MG63 (cell line): ENCODE measurements at places on chromosomes 12 and 14. TPM values are rescaled to one million over a fixed set of nuclear protein-coding genes. Genes with fewer than 3 reads are reported as not detected.

WDR89 gene
- total RNA-seq, result 11.3 and 22.9 TPM in 2 replicates

DHRS2 gene
- total RNA-seq, result 1.6 TPM in 1 of 2 replicates, not detected in the other

RNASE8 gene
- not detected in 2 replicates for total RNA-seq

- peak; percentile 64 for DNase-seq
These were observed 30.6 kb downstream of the RASSF9 start for GRCh38 chr12:85805654-85806053.

DNA sequence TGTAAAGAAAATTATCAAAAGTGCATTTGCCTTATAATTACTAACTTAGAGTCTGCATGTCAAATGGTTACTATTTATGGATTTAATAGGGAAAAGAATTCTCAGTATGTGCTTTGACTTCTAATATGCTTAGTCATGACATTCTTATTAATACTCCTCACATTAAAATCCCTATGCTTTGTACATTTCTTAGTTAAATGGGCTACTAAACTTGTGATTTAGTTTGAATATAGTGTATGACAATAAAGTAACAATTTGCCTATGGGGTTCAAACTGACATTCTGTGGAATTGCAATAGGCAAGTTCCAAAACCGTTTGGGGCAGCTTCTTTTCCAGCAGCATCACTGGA is 361.9 kb upstream of the TMTC1 start:
- DNase-seq, result no peak

DNA sequence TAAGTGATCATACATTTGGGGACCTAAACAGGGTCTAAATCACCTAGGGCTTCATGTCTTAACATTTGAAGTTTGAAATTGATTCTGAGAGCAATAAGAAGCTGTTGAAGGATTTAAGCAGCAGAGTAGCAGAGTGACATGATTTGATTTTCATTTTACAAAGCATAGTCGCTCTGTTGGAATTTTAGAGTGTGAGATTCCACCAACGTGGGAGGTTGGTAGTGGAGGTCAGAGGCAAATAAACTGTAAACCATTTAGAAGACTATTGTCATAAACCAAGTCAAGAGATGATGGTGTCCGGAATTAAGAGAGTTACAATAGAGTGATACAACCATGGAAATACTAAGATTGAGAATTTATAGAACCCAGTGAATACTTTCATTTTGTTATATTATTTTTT is 52.7 kb upstream of the ZDHHC17 start:
- no peak for DNase-seq

GRCh38 chr12:17215759-17216570 is 610.0 kb upstream of the LMO3 start:
- no peak for DNase-seq

GRCh38 chr14:96673706-96674105 is 123.5 kb upstream of the VRK1 start:
- DNase-seq, result no peak

DNA sequence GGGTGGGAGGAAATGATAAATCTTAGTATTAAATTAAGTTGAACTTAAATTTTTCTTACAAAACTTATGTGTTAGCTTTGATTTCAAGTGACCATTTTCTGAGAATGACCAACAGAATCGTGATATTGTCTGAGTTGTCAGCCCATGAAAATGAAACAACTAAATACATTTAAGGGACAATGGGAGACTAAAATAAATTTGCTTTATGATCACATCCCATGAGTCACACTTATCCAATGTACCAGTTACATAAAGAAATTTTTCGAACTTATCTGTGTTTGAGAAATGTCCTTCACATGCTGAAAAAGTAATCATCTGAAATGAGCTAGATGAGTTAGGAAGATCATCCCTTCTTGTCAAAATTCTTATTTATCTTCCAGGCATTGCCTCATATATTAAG is 415.9 kb upstream of the SYT1 start:
- DNase-seq, result no peak

DNA sequence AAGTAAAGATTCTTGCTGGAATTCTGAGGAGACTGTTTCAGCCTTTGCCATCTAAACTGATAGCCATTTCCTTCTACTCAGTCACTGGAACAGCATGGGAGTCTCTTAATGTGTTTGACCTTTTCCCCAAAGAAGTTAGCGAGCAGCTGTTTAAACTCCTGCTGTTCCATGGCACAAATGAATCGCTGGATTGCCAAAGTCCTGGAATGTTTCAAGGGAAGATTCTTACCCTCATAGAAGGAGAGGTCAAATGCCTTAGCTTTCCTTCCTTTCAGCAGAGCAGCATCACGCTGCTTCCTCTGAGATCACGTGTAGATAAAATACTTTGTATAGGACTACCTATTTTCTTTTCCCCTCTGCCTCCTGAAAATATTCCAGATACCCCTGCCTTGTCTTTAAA is 10.5 kb upstream of the NR2C1 start:
- DNase-seq, result peak; percentile 59

GRCh38 chr14:81018684-81019083 is 63.3 kb downstream of the TSHR start:
- no peak for DNase-seq

- DNase-seq, result peak; percentile 71
These were observed 10.8 kb downstream of the PITPNM2 start for GRCh38 chr12:123139926-123140675.

- DNase-seq, result no peak
These were observed 7.8 kb downstream of the P2RX4 start for GRCh38 chr12:121217761-121218160.

- no peak for DNase-seq
These were observed 66.7 kb downstream of the MED13L start for GRCh38 chr12:116210762-116211161.
